ENCODE measurements at places on chromosomes 2 and 18.

DNA sequence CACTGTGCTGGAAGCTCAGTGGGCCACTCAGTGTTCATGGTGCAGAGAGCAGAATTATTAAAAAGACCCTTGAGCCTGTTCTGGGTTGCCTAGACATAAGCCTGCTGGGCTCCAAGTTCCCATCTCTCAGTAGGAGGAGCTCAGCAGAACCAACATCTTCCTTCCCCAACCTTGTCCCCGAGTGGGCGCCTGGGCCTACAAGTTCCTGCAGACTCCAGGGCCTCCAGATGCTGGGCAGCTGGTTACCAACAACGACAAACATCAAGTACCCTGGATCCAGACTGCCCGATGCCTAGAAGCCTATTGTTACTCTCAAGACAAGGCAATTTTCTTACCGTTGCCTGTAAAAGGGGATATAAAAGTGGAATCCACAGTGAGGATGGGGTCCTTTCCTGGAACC lies 214.2 kb downstream of the HAUS1 start:
- DNase-seq = no peak

GRCh38 chr2:218019411-218020060 lies 16.7 kb upstream of the TNS1 start:
- no peak for DNase-seq

GRCh38 chr2:33666879-33667278 lies 67.8 kb upstream of the FAM98A start:
- DNase-seq = no peak

DNA sequence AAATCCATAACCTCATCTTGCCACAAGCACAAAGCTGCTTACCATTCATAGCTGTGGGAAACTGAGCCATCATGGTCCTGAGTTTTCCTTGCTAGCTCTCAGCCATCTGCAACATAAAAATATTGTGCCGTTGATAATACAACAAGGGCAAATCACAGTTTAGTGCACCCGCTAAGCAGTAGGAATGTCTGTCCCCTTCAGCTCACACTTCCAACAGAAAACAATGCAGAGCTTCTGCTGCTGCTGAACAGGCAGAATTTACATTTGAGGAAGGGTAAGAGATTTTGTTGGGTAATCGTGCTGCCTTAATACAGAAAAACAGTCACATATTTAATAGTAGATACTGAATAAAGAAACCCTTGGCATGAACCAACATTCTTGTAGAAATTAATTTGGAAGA lies 32.3 kb downstream of the ITSN2 start:
- no peak for DNase-seq

GRCh38 chr2:150260636-150261035 lies 226.8 kb downstream of the RND3 start:
- DNase-seq = no peak
